Amniotic stem cell (primary cell): ENCODE measurements at places on chromosomes 5 and 9.

- no peak for DNase-seq
These were observed 6.1 kb upstream of the DPM2 start for GRCh38 chr9:127943731-127944144.

GRCh38 chr5:74916831-74917710 is 50.9 kb upstream of the FAM169A start:
- no peak for DNase-seq

- DNase-seq = no peak
These were observed 121.9 kb upstream of the MVB12B start for GRCh38 chr9:126204708-126205225.

- no peak for DNase-seq
These were observed 77.2 kb upstream of the TARS1 start for GRCh38 chr5:33363537-33363936.

- peak; percentile 48 for DNase-seq
These were observed 91.2 kb downstream of the RFK start for GRCh38 chr9:76302947-76303550.

DNA sequence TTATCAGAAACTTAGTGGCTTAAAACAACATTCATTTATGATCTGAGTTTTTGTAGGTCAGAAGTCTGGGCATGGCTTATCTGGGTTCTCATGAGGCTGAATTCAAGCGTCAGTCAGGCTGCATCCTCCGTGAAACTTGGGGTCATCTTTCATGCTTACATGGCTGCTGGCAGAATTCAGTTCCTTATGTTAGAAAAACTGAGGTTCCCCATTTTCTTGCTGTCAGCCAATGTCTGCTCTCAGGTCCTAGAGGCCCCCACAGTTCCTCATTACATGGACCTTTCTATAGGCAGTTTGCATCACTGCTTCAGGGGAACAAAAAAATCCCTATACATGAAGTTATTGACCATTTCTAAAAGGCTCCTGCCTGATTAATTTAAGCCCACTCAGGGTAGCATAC is 83.8 kb upstream of the NMUR2 start:
- DNase-seq = no peak

DNA sequence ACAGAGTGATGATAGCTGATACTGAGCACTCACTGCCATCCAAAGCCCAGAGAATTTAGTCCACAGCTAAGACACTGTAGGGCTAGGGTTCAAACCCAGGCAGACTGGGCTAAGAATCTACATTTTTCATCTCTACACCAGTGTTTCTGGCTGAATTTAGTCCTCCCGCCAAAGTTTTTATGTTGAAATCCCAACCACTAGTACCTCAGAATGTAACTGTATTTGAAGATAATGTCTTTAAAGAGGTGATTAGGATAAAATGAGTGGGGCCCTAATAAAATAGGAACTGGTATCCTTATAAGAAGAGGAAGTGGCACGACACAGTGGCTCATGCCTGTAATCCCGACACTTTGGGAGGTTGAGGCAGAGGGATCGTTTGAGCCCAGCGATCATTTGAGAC is 4.3 kb downstream of the GNA14 start:
- no peak for DNase-seq

GRCh38 chr9:112249277-112249676 is 74.2 kb upstream of the SUSD1 start:
- DNase-seq = no peak

GRCh38 chr9:98781588-98782383 is 14.6 kb downstream of the ANKS6 start:
- DNase-seq = no peak

DNA sequence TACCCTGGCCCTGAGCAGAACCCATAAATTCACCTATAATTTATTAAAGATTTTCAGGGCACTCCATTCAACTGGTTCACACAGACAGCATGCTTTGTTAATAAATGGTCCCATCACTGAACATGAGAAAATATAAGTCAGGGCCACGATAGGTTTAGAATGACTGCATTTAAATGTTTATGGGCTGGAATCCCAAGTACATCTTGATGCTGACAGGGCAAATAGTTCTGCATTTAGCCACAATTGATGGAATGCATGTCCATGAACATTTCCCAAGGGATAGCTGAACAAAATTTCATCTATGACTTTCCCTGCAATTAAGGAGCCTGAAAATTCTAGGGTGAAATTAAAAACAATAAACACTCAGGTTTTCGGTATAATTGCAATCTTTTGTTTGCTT is 124.5 kb downstream of the CAAP1 start:
- no peak for DNase-seq

DNA sequence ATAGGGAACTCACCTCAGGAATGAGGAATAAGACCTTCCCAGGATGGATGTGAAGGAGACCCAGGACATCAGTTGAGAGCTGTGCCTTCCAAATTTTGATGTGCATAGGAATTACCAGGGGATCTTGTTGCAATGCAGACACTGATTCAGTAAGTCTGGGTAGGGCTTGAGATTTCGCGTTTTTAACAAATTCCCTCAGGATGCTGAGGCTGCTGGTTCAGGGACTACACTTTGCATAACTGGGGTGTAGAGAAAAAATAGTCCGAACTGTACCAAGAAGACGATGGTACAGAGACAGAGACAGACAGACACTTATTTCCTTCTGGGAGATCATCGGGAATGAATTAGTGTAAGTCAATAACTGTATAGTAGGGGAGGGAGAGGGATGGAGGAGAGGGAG is 82.3 kb upstream of the FREM1 start:
- DNase-seq = no peak

DNA sequence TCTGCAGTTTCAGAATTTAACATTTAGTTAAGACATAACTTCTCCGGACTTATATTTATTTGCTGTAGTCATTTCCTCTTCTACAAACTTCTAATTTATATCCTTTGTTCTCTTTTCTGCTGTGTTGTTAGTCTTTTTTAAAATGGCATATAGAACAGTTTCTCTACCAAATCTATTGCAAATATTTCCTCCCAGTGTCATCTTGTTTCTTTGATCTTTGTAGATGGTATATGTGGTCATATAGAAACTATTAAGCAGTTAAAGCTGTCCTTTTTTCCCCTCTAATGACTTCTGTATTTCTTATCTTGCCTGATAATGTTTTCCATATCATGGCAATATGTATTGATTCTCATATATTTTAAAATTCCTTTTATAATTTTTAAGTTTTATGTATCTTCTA is 264.5 kb downstream of the MCTP1 start:
- DNase-seq = no peak

DNA sequence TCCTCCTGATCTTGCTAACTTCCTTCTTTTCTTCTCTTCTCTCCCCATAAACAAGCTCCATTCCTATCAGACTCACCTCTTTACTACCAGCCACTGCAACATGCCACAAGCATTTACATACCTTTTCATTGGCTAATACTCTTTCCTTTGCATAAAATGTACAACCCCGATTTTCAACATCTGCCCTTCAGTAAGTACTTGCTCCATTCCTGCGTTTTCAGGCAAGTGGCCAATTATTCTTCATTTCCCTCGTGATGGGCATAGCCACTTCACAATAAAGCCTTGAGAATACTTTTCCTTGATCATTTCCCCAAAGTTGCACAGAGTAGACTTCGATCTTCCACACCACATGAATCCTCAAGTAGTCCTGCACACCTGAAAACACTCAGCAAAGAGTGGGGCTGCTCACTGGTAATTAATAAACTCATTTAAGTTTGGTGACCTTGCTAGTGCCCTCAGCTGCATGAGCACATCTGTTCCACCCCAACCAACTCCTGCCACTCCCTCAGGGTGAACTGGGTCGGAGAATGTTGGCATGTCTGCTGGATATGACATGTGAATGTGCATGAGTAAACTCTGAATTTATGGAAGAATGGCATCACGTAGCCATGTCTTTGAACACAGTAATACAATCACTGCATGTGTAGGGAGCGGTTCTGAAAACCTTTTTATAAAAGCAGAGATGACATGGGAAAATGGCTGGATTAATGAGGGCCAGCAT is 535.8 kb downstream of the SEMA5A start:
- no peak for DNase-seq

- DNase-seq = no peak
These were observed 47.1 kb upstream of the PCA3 start for GRCh38 chr9:76717176-76717575.

GRCh38 chr5:80357671-80358070 is 37.9 kb downstream of the SPZ1 start:
- no peak for DNase-seq

DNA sequence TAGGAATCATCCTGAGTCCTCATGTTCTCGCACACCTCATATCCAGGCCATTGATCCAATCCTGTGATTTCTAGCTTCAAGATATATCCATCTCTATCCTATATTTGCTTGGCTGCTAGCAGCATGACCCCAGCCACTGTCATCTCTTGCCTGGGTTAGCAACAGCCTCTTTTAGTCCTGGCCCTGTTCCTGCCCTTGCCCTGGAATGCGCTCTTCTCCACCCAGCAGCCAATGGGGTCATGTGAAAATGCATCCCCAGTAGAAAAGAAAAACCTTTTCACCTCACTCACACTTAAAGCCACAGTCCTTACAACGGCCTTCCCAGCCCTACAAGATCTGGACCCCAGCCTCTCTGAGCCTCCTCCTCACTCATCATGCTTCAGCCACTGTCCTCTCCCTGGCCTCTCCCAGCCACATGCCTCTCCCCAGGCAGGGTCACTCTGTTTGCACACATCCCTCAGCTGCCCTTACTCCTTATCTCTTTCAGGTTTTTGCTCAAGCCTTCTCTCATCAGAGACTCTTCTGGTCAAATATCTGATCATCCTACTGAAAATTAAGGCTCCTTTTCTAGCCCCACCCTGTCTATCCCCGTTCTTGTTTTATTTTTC is 34.3 kb upstream of the NR3C1 start:
- no peak for DNase-seq

DNA sequence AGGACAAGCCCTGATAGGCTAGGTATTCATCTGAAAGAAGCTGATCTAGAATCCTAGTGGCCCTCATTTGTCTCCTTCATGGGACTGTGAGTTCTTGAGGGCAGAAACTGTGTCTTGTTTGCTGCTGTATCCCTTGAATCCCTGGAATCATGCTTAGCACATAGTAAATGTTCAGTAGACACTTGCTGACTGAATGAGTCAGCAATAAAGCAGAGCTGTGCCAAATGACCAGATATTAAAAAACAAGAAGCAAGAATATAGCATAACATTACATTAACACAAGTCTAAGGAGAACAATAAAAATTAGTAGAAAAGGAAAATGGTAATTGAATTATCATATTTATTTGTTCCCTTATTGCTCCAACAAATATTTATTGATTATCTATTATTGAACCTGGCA is 420.5 kb downstream of the ZSWIM6 start:
- DNase-seq = no peak

DNA sequence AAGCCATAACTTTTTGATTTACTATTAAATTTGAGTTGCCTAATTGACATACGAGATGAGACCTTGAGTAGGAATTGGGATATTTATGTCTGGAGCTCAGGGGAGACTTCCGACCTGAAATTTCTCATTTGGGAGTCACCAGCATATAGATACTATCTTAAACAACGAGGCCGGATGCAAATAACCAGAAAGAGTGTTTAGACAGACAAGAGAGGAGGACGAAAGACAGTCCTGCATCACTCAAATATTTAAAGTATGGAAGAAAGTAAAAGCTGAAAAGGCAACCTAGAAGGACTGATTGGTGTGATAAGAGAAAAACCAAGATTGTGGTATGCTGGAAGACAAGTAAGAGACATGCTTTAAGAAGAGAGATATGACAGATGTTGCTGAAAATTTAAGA is 675.0 kb upstream of the NUDT12 start:
- DNase-seq = no peak

- DNase-seq = no peak
These were observed 51.6 kb downstream of the MED10 start for GRCh38 chr5:6326776-6327175.

- no peak for DNase-seq
These were observed 14.5 kb downstream of the PLPP1 start for GRCh38 chr5:55520117-55520839.

- DNase-seq = no peak
These were observed 588.3 kb downstream of the BNC2 start for GRCh38 chr9:16282216-16282615.

GRCh38 chr9:127123064-127123890 is 842 bp upstream of the ANGPTL2 start:
- no peak for DNase-seq

DNA sequence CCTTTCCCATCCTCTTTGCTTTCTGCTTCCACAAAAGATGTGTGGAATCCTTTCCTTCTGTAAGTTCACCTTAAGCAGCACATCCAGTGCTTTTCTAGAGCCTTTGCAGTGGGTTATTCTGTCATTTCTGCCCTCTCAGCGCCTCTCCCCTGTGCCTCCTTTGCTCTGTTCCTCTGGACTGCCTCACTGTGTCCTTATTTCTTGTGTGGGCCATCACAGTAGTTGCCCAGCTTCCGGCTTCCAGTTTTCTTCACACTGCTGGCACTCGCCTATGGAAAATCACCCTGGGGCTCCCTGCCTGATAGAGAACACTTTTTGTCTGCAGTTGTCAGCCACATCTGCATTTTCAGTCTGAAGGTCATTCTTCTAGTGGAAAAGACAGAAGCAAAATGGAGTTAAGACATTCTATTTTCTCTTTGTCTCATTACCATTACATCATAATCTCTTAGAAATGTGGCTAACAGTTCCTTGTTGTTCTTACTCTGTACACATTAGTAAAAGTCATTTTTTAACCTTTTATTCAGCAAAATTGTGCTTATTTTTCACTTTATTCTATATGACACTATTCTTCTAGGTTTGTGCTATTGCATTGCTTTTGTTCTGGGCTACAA is 64.1 kb upstream of the ZNF608 start:
- DNase-seq = no peak

GRCh38 chr9:130918826-130919558 is 20.1 kb downstream of the FIBCD1 start:
- DNase-seq = no peak

GRCh38 chr5:40171971-40172370 is 507.7 kb upstream of the PTGER4 start:
- DNase-seq = peak; percentile 22

DNA sequence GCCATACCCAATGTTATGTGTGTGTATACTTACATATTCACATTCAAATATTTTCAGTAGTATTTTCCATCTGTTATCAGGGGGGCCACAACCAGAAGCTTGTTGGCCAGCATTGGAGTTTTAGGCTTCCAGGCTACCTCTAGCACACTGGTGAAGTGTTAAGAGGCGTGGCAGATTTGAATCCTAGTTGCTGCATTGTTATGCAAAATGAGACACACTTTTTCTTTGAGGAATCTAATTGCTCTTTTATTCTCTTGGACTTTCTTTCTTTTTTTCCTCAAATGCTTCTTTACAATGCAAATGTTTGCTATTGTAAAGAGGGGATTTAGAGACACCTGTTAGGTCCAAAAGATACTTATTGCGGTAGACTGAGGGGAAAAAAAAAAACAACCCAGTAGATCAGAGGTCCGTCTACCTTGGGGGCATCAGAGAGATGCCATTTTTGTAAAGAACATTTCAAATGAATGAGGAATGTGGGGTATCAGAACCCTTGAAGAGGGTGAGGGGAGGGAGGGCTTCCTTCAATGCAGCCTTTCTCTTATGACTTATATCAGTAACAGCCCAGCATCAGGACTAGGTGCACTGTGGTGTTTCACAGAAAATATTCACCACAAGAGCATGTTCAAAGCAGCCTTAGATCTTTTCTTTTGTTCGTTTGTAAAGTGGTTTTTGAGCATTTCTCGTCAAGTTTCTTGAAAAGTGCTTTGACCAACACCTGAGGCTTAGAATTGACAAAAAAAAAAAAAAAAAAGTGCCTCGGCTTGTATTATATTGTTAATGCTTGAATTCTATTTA is 3.8 kb downstream of the SMARCA2 start:
- no peak for DNase-seq

GRCh38 chr9:33858423-33858822 is 41.5 kb downstream of the UBE2R2 start:
- no peak for DNase-seq

- no peak for DNase-seq
These were observed 9.6 kb downstream of the SEC61B start for GRCh38 chr9:99231711-99232110.
